ENCODE measurements at places on chromosomes 1 and 21. TPM values are rescaled to one million over a fixed set of nuclear protein-coding genes. Genes with fewer than 3 reads are reported as not detected.
A peak's percentile ranks its signal among the peaks of the same experiment; 100 is the strongest.

NLRP3 gene
- 3.6 TPM for total RNA-seq

GRCh38 chr1:197884173-197884572, 18.3 kb upstream of the C1orf53 start:
- DNase-seq: no peak
- no peak overlapping the region for H3K27ac ChIP-seq
- no peak overlapping the region for H3K4me3 ChIP-seq
- peaks cover 13% of the 10 kb centered on the region for H3K27me3 ChIP-seq

DNA sequence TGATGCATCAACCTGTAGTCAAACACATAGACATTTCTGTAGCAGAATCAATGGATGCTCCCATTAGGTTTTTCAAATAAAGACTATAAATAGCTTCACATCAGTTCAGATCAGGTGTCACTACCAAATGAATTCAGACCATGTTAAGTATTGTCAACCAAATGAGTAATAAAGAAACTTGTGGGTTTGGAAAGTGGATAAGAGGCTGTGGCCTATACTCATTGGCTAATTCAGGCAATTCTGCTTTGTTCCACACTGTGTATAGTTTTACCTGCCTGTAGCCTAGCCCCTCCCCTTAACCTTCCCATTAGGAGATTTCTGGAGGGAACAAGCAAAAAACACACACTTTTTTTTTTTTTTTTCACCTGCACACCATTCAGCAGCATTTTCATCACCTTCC, 321.2 kb downstream of the HLX start:
- H3K27ac ChIP-seq: no peak overlapping the region
- no peaks in the 10 kb centered on the region for H3K4me1 ChIP-seq
- H3K4me3 ChIP-seq: no peak overlapping the region
- H3K27me3 ChIP-seq: no peaks in the 10 kb centered on the region

RNU1-4 gene
- total RNA-seq: 820 TPM

DNA sequence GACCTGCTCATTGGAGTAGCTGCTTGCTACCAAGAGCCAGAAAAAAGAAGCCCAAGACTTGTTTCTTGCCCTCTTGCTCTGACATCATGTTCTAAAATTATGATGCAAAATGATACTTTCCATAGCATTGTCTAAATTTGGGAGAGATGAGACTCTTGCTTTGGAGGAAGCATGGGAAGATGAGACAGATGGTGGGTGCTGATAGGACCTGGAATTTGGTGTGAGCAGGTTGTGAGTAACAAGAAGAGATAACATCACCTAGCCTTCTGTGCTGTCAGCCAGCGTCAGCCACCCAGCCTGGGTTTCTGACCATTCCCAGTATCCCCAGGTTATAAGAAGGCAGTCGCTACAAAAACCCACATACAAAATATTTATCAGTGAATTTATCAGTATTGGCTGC, 67.1 kb upstream of the GCLM start:
- no peak overlapping the region for H3K27ac ChIP-seq
- no peaks in the 10 kb centered on the region for H3K4me1 ChIP-seq
- no peak for DNase-seq
- H3K36me3 ChIP-seq: no peaks in the 10 kb centered on the region
- no peak overlapping the region for H3K4me3 ChIP-seq

- no peak overlapping the region for H3K27ac ChIP-seq
- no peak for DNase-seq
- H3K27me3 ChIP-seq: no peaks in the 10 kb centered on the region
- H3K4me3 ChIP-seq: no peak overlapping the region
Measured at GRCh38 chr1:213821175-213821942, 166.4 kb upstream of the PROX1 start.

AADACL3 gene
- total RNA-seq: not detected

- H3K27ac ChIP-seq: no peak overlapping the region
- no peak overlapping the region for H3K4me3 ChIP-seq
- H3K36me3 ChIP-seq: no peaks in the 10 kb centered on the region
- no peaks in the 10 kb centered on the region for H3K27me3 ChIP-seq
- DNase-seq: no peak
- H3K4me1 ChIP-seq: no peaks in the 10 kb centered on the region
Measured at GRCh38 chr1:208052926-208053407, 142.0 kb upstream of the CD34 start.

GRCh38 chr1:21904704-21905520, 32.2 kb downstream of the HSPG2 start:
- H3K4me1 ChIP-seq: peaks cover 25% of the 10 kb centered on the region
- H3K27me3 ChIP-seq: no peaks in the 10 kb centered on the region
- no peak overlapping the region for H3K4me3 ChIP-seq
- H3K27ac ChIP-seq: peak overlapping the region; percentile 55
- no peaks in the 10 kb centered on the region for H3K36me3 ChIP-seq
- peak; percentile 72 for DNase-seq

DNA sequence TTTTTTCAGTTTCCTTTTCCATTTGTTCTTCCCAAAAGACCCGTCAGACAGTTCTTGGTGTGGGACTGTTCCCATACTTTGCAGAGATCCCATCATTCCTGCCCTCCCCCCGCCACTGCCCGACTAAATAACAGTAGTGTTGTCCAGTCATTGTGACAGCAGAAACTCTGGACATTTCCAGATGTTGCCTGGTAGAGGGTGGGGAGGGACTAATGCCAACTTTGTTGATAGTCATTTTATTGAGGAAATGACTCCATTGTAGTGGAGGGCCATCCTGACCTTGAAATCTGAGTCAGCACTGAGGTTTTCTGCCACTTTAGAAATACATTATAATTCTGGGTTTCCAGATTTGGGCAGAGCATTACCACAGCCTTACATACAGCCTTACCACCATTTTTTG, 85.4 kb downstream of the CEP350 start:
- peak overlapping the region; percentile 0 for H3K27ac ChIP-seq
- H3K36me3 ChIP-seq: peaks cover 28% of the 10 kb centered on the region
- DNase-seq: no peak
- H3K27me3 ChIP-seq: no peaks in the 10 kb centered on the region

PLPP3 gene
- not detected for total RNA-seq

GRCh38 chr1:3852711-3853485, 4.1 kb downstream of the CEP104 start:
- no peak overlapping the region for H3K27ac ChIP-seq
- H3K4me1 ChIP-seq: peaks cover 22% of the 10 kb centered on the region
- H3K4me3 ChIP-seq: no peak overlapping the region
- no peaks in the 10 kb centered on the region for H3K27me3 ChIP-seq
- peaks cover 4% of the 10 kb centered on the region for H3K36me3 ChIP-seq
- no peak for DNase-seq

GRCh38 chr1:10628685-10629084, 153.9 kb downstream of the PEX14 start:
- H3K36me3 ChIP-seq: peaks cover 5% of the 10 kb centered on the region
- H3K27ac ChIP-seq: no peak overlapping the region
- H3K4me3 ChIP-seq: no peak overlapping the region
- H3K27me3 ChIP-seq: no peaks in the 10 kb centered on the region

GRCh38 chr1:21605964-21606705, 63.0 kb downstream of the RAP1GAP start:
- H3K4me3 ChIP-seq: no peak overlapping the region
- DNase-seq: no peak
- peaks cover 8% of the 10 kb centered on the region for H3K4me1 ChIP-seq
- no peaks in the 10 kb centered on the region for H3K36me3 ChIP-seq
- H3K27me3 ChIP-seq: peaks cover 13% of the 10 kb centered on the region

DNA sequence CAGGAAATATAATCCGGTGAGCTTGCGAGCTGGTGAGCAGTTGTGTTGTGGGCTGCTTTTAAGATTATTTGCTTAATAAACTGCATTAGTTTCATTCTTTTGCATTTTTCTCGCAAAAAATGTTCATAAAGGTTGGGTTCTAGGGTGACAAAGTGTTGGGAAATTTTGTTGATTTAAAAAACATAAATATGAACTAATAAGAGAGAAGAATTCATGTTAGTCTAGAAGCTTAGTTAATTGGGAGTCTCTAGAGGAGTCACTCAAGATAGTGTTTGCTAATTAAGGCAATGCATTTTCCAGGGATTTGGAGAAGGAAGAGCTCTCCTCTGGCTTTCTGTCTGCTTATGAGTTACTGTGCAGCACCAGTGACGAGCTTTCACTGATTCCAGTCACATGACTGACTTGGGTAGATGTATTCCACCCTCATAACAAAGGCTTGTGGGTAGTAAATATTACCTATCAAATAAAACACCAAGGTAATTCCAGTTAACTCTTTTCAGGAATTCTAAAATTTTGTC, 417.0 kb downstream of the PTBP2 start:
- peaks cover 3% of the 10 kb centered on the region for H3K4me1 ChIP-seq
- no peak overlapping the region for H3K27ac ChIP-seq
- no peaks in the 10 kb centered on the region for H3K27me3 ChIP-seq
- DNase-seq: no peak
- no peak overlapping the region for H3K4me3 ChIP-seq

NBPF10 gene
- 1.5 TPM for total RNA-seq

GRCh38 chr21:25350056-25350455, 257.2 kb downstream of the MRPL39 start:
- peak; percentile 77 for DNase-seq
- peaks cover 29% of the 10 kb centered on the region for H3K27me3 ChIP-seq

CNN3 gene
- 12.8 TPM for total RNA-seq

DNA sequence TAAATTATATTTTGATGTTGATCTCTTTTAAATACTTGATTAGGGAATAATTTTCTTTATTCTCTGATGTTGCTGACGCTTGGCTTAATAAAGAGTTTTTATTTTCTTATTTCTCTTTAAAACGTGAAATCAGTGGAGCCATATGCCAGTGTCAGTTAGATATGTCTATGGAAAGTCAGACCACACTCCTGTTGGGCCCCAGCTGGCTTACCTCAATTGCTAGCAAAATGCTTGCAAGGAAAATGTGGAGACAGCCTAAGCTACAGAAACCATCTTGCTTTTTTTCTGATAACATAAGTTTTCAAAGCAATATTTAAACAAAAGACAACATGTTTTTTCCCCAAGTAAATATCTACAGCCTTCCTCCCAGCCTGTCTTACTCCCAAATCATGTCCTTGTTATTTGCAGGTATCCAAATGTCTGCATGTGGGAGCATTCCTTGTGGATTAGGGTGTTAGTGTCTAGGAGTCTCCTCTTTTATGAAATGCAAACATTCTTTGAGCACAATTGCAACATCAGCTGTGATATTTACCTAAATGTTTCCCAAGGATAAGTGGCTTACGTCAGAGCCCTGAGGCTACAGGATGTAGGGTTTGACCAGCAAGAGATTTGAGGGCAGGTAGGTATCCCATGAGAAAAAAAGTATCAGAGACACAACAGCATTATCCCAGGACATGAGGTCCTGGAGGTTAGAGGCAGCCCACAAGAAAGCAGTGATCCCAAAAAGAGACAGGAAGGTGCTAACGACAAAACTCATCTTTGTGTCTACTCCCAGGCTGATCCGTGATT, 117.2 kb upstream of the KCNJ15 start:
- H3K4me3 ChIP-seq: no peak overlapping the region
- no peaks in the 10 kb centered on the region for H3K36me3 ChIP-seq
- no peak for DNase-seq
- H3K4me1 ChIP-seq: no peaks in the 10 kb centered on the region
- H3K27me3 ChIP-seq: peaks cover 2% of the 10 kb centered on the region
- H3K27ac ChIP-seq: no peak overlapping the region

DNA sequence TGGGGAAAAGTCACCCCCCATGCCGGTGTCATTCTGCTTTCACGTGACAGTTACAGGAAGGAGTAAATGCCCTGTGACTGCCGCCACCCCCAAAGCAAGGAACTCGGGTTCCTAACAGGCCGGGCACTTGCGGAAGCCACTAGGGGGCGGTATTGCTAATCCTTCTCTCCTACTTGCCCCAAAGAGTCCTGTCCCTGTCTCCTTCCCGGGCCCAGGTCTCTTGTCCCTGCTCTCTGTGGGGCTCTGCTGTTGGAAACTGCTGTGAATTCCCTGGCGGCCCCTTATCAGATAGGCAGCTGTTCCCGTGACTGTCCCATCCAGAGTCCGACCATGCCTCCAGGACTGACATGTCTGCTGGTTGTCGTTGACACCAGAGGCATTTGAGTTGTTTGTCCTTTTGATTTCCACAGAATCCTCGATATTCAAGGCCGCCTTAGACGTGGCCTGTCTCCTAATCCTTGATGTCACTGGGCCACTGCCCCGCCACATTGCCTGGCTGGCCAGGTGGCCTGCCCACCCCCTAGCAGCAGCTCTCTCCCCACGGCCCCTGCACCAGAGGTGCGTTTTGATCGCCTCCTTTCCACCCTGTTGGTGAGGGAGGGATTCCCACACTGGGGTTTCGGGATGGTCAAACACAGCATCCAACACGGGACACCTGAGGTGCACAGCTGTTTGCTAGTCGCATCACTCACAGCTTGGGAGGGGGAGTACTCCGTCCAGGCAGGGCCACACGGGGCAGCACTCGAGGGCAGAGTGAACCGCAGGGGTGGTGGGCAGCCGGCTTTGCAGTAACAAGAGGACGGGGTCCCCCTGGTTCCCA, 37.3 kb downstream of the CHAF1B start:
- H3K27ac ChIP-seq: no peak overlapping the region
- H3K27me3 ChIP-seq: no peaks in the 10 kb centered on the region
- DNase-seq: peak; percentile 59
- no peaks in the 10 kb centered on the region for H3K4me1 ChIP-seq
- H3K4me3 ChIP-seq: no peak overlapping the region
- H3K36me3 ChIP-seq: peaks cover 3% of the 10 kb centered on the region

DNA sequence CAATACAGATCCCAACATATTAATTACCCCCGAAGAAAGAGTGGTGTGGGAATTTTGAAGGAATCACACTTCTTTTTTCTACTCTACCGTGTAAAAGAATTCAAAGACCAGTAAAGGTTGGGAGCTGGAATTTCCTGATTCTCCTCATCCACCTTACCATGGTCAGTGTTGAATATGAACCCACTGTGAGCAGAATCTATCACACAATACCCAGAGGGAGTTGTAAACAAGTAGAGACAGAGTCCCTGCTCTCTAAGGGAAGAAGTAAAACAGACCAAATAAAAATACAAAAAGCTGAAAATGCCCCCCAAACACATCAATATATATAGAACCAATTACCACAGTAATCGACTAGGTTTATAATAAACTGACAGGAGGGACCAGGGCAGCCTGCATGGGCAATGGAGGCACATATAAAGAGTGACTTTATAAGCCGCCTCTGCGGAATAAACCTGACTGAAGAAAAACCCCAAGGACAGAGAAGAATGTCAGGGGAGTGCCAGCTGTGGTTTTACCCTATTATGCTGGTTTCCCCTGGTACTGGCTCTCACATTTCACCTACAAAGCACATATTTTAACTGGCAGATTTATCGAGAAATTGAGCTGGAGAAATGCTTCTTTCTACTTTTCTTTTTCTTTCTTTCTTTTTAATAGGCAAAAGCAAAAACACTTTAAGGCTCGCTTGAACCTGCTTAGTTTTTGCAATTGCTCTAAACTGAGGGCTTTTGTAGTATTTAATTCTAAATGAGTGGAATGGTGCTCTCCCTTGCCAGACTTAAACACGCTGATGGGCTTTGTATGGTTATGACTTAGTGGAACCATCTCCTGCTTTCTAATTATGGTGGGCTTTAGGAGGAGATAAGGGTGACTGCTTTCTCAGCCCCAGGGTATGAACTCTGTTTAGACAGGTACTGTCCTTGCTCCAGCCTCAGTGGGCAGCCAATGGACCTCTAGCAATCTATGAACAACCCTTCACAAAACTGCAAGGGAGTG, 244.8 kb downstream of the ASTN1 start:
- no peak overlapping the region for H3K27ac ChIP-seq
- no peaks in the 10 kb centered on the region for H3K27me3 ChIP-seq
- no peak for DNase-seq

All from activated CD8-positive, alpha-beta T cell treated with anti-CD3 and anti-CD28 coated beads for 36 hours (primary cell).